ENCODE measurements at places on chromosomes 4 and X. TPM values are rescaled to one million over a fixed set of nuclear protein-coding genes. Genes with fewer than 3 reads are reported as not detected.

The MAPK10 gene
- 14.5 TPM for total RNA-seq

The ATOH1 gene
- total RNA-seq: not detected

The FAAH2 gene
- total RNA-seq: not detected

The PCYT1B gene
- total RNA-seq: 0.84 TPM

The MAGED4B gene
- 3.2 TPM for total RNA-seq

The ANOS1 gene
- total RNA-seq: not detected

The CFAP99 gene
- 0.96 TPM for total RNA-seq

The BLOC1S4 gene
- total RNA-seq: 21.2 TPM

The KANTR gene
- total RNA-seq: 7.1 TPM

The XPNPEP2 gene
- not detected for total RNA-seq

The FAM47E gene
- 0.20 TPM for total RNA-seq

All from RPMI7951 (cell line).